ENCODE measurements at places on chromosomes 2 and 18.

DNA sequence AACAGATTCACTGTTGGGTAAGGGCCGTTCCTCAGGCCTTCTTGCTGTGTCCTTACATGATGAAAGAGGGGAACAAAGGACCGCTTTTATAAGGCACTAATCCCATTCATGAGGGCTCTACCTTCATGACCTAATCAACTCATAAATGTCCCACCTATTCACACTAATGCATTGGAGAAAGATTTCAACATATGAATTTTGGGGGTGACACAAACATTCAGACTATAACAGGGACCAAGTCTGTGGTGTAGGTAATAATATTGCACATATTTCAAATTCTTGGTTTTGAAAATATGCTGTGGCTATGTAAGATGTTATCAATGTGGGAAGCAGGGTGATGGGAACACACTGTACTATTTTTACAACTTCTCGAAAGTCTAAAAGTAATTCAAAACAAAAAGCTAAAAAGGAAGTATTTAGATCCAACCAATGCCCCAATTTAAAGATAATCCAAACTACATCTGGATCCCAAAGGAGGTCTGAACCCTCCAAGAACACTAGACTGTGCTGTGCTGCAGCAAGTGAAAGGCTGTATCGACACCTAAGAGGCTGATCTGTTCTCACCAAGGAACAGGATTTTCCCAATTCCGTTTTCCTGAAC, 82.4 kb upstream of the TGIF1 start:
- no peak for DNase-seq

GRCh38 chr2:85851253-85852151, 37.3 kb downstream of the ST3GAL5 start:
- DNase-seq, result no peak

- DNase-seq, result no peak
Observed at GRCh38 chr2:108965540-108966289, 23.3 kb downstream of the EDAR start.

DNA sequence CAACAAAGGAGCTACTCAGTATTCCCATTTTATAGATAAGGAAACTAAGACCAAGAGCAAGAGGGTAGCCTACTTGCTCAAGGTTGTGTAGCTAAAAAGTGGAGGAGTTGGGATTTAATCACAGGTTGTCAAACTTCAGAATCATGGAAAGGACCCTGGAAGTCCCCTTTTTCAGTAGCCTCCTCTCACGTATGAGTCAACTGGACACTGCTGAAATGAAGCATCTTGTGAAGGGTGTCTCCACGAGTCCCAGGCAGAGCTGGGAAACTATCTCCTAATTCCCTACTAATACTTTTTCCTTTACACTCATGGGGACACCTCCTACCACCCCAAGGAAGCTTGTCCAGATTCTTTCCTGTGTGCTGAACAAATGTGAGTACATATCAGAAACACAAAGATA, 155.8 kb downstream of the RHBDD1 start:
- DNase-seq, result no peak

DNA sequence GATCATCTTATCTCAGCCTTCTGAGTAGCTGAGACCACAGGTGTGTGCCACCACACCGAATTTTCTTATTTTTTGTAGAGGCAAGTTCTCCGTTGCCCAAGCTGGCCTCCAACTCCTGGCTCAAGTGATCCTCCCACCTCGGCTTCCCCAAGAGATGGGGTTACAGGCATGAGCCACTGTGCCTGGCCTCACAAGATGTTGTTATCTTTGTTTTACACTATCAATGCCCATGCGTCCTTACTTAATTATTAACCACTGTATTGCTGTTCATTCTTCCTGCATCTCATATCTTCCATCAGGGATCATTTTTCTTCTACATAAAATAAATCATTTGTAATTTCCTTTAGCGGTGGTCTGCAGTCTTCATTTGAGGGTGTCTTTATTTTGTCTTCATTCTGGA, 181.9 kb downstream of the TGIF1 start:
- DNase-seq, result no peak

GRCh38 chr2:241112592-241112991, 10.5 kb upstream of the MTERF4 start:
- DNase-seq, result no peak

- no peak for DNase-seq
Observed at GRCh38 chr2:157620956-157621355, 7.7 kb downstream of the ACVR1C start.

GRCh38 chr2:2057125-2057721, 273.9 kb downstream of the MYT1L start:
- DNase-seq, result no peak

- no peak for DNase-seq
Observed at GRCh38 chr18:8718401-8718913, 13.1 kb downstream of the MTCL1 start.

- DNase-seq, result no peak
Observed at GRCh38 chr18:67646890-67647289, 130.4 kb upstream of the DSEL start.

DNA sequence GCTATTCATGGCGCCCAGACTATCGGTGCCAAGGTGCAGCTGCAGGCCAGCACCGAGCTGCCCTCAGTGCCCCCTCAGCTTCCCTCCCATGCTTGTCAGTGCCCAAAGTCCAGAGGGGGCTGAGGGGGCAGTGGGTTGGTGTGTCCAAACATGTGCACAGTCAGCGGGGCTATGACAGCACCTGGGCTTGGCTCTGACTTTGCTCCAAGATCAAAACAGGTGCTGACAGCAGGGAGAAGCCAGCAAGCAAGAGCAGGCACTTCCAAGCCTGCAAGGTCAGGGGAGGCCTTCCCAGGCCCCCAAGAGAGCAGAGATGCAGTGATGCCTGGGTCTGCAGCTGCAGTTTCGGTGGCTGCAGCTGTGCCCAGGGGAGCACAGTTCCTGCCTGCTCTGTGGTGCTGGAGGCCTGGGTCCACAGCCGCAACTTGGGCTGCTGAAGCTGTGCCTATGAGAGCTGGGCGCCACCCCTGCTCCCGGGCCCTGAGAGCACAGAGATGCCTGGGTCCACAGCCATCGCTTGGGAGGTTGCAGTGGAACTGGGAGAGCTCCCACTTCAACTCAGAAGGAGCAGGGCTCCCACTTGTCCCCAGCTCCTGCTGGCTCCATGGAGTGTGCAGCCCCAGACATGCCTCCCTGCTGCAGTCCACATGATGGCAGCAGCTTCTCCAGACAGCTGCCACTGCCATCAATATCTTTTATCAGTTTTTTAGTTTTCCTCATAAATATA, 775.3 kb upstream of the POU3F3 start:
- DNase-seq, result no peak

- DNase-seq, result no peak
Observed at GRCh38 chr18:49616618-49617328, 54.9 kb downstream of the LIPG start.

- DNase-seq, result no peak
Observed at GRCh38 chr2:223100061-223100511, 48.1 kb downstream of the KCNE4 start.

DNA sequence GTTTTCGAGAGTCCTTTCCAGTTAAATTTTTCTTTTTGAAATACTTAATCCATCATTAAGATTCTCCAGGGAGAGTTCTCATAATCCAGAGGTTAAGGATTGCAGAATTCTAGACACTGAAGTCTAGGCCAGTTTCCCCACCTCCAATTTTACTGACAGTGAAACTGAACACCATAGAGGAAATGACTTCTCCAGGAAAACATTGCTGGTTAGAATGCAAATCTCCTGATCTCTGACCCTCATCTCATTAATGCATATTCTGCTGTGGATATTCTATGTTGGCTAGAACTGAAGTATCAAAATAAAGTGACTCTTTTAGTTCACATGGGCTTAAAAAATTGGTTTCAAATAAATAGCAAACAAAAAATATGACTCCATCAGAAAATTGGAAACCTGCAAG, 105.8 kb upstream of the UGP2 start:
- no peak for DNase-seq

DNA sequence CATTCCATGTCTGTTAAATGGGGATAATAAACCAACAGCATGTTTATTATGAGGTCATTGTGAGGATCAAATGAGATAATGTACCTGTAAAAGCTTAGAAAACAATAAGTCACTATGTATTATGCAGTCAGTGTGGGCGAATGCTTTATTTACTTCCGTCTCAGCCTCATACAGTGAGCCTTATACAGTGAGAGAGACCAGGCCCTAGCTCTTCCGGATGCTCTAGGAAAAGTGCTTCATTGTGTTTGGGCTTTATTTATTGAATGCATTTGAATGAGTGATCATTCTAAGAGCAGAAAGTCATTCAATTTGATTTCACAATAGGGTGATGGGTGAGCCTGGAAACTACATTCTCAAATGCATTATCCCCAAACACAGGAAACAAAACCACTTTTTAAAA, 603.9 kb upstream of the FANCL start:
- DNase-seq, result no peak
